ENCODE measurements at places on chromosomes 2 and 18.

- no peak for DNase-seq
Measured at GRCh38 chr18:55236150-55236931, 277.1 kb upstream of the CCDC68 start.

DNA sequence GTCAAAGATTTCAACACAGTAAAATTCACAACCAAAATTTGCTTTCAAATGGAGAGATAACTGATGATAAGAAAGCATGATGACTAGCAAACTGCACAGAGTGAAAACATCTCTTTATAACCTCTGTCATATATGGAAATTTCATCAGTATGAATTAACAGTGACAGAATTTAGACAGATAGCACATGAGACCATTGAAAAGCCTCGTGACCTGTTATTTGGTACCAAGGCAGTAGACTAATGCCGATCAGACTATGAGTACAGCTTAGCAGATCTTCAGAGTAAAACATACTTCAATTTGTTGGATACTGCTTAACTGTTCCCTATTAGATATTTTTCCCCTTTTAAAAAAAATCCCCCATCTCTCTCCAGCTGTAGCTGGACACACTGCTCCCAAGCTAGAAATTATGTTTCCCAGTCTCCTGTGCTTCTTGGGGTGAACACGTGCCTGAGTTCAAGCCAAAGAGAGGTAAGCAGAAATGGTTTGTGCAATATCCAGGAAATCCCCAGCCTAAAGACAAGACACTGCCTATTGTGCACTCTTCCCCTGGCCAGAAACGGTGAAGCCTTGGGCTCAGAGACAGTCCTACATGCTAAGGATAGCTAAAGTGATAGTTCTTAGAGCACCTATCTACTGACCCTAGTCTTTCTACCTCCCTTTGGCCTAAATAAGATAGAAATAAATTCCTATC is 256.1 kb downstream of the NCKAP5 start:
- no peak for DNase-seq

GRCh38 chr2:18176679-18177215 is 298.3 kb downstream of the KCNS3 start:
- no peak for DNase-seq

DNA sequence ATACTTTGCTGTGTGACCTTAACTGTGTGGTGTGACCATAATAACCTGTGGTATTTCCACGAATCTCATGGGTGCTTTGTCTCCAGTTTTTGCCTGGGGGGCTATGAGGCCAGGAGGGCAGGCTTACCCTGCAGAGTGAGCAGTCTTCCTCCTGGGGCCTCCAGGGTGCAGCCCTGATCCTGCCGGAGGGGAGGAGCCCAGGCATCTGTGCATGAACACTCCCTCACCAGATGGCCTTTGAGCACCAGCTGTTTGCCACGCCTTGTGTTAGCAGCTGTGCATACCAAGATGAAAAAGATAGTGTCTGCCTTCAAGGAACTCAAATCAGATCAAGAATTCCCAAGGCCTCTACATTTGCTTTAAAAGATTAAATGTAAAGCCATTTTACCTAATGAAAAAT is 75.0 kb upstream of the RBM44 start:
- no peak for DNase-seq

DNA sequence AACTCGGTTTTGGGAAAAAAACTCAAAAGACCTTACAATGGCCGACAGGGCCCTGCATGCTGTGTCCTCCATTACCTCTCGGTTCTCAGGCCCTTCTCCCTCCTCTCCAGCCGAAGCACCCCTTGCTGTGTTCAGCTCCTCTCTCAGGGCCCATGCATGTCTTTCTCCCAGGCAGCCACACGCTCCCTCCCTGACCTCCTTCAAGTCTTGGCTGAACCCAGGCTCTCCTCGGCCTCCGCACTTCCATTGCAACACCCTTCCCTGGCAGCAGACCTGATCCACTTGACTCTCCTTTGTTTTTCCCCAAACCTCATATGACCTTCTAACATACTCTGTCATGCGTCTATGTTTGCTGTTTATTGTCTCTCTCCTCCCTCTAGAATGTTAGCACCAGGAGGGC is 114.0 kb downstream of the CYP26B1 start:
- DNase-seq = no peak

- no peak for DNase-seq
Measured at GRCh38 chr18:54712306-54712705, 116.0 kb upstream of the RAB27B start.

DNA sequence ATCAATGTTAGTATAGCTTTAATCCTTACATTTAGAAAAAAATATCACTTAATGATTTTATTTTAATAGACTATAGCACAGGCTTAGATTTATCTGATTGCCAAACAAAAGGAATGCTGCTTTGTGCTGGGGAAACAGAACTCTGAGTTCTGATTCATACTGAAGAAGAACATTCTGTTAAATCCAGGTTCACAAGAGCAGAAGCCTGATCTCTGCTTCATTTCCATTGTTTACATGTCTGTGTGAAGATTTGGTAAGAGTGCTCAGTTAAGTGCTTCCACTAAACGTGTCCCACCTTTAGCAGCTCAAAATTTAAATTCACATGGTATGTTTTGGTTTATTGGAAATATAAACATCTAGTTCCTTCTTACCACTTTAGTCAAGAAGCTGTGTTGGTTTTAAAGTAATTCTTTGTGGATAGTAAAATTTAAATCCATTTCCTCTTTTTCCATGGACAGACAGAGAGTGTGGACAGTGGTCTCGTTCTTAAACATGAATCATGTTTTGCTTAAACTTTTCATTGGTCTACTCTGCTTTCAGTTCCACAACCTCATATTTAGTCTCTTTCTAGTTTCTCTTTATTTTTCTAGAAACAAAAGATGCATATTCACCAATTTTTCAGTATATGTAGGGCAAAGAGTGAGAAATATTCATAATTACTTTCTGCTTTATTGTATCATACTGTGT is 59.1 kb downstream of the NYAP2 start:
- no peak for DNase-seq

- DNase-seq = no peak
Measured at GRCh38 chr2:6429210-6429986, 436.3 kb downstream of the CMPK2 start.

GRCh38 chr2:160394153-160394552 is 99.5 kb downstream of the RBMS1 start:
- no peak for DNase-seq

GRCh38 chr18:45339810-45340550 is 275.3 kb upstream of the SLC14A2 start:
- DNase-seq = no peak

DNA sequence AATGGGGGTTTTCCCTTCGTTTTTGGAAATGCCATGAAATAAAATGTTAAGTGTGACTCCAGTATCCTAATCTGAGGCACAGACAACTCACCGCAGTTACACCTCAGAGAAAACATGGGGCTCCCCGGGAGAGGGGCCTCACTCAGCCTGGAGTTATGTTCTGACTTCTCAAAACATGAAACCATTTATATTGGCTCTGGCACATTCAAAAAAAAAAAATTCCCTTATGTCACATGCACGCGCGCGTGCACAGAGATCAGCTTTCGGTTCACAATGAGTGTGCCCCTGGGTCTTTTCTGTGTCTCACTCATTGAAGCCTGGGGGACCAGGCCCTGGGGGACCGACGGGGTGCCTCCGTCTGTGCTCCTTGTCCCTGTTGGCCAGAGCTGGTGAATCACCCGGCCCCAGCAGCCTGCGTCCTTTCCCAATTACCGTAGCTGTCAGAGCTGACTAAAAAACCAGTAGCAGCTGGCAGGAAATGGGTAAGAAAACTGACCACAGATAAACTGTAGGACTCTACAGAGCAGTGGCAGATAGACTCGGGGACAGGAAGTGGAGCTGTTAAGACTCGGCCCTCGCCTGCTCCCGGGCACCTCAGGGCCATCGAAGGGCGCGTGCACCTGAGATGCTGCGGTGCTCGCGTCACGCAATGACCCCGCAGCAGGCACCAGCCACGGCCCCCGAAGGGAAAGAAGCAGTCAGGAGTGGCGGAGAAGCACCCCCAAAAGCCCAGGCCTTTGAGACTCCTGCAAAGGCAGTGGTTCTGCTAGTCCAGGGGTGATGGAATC is 138.3 kb upstream of the ID2 start:
- DNase-seq = no peak

GRCh38 chr2:27162151-27163121 is 13.6 kb downstream of the TCF23 start:
- DNase-seq = no peak

- no peak for DNase-seq
Measured at GRCh38 chr18:63590373-63590772, 3.2 kb downstream of the SERPINB13 start.

- DNase-seq = no peak
Measured at GRCh38 chr2:133788386-133788785, 220.1 kb upstream of the NCKAP5 start.

DNA sequence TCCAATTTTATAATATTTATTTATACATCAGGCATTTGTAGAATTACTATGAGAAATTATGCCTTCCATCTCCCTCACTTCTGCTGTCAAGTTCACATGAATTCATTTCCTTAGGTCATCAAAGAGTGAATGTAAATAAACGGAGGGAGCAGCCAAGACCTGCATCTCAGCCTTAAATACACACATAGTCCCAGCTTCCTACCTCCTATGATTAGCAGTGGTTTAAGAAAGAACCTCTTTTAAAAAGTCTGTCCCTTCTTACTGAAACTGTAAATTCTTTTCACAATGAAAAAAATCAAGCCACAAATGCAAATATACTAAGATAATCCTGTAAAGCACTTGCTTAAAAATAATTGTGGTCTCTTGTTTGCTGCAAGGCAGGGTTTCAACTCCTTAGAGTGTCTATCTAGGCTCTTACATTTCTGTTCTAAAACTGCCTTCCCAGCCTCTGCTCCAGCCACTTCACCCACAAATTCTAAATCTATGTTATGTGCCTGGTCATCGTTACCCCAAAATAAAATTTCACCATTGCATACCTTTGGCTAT is 532.7 kb upstream of the FSHR start:
- no peak for DNase-seq

All from left hindlimb (tissue), 1 donor.